ENCODE measurements at places on chromosomes 2 and 18.

DNA sequence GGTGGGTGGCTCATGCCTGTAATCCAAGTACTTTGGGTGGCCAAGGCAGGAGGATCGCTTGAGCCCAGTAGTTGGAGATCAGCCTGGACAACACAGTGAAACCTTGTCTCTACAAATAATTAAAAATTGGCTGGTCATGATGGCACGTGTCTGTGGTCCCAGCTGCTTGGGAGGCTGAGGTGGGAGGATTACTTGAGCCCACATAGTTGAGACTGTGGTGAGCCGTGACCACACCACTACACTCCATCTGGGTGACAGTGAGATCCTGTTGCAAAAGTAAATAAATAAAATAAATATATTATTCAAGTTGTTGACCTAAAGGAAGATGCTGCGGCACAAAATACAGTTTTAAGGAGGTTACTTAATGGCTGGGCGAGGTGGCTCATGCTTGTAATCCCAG, 72.7 kb downstream of the LAMA3 start:
- DNase-seq: no peak

- no peak for DNase-seq
These were observed 129.6 kb downstream of the CELF4 start for GRCh38 chr18:37435996-37436395.

- DNase-seq: no peak
These were observed 1.3 kb downstream of the CIAO1 start for GRCh38 chr2:96267159-96267971.

- no peak for DNase-seq
These were observed 425.3 kb downstream of the THSD7B start for GRCh38 chr2:137190411-137191195.

DNA sequence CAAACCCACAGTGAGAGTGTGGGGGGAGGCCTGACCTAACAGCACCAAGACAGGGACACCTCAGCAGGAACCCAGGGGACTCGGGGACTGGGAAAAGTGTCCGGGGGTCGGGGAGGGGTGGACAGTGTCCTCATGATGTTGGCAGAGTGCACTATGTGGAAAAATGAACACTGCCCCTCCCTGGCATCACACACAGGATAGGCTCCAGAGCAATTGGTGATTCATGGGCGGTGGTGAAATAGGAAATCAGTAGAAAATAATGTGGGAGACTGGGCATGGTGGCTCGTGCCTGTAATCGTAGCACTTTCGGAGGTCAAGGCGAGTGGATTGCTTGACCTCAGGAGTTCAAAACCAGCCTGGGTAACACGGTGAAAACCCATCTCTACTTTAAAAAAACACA, 3.6 kb upstream of the ANO7 start:
- no peak for DNase-seq

DNA sequence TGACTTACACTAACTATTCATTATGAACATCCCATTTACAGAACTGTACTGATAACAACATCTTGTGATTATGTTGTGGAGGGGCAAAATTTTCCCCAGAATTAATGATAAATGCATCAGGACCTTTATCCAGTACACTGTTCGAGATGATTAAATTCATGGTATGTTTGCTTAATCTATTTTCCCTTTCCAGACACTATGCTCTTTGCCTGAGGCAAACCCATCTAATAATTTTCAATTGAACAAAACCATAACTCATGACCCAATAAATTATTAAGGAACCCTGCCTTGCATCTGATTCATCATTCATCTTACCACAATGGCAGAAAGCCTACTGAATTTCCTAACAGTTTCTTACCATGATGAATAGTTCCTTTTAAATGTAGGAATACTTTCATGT, 385.0 kb downstream of the DSEL start:
- DNase-seq: no peak

DNA sequence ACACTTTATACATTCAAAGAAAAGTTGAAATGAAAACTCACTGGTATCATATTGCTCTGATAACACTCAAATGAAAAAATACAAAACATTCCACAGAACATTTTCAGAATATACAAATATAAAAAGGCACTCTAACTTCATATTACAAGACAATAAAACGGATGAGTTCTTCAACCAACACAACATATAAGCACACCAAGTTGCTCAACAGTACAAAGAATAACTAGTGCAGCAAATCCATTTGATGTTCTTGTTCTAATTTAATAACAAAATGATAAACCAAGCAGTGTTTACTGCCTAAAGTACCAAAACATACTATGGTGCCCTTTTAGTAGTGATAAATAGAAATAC, 60.8 kb upstream of the PGAP1 start:
- no peak for DNase-seq

GRCh38 chr2:24906466-24906865, 13.6 kb downstream of the ADCY3 start:
- DNase-seq: no peak

- no peak for DNase-seq
These were observed 133.3 kb downstream of the PTRHD1 start for GRCh38 chr2:24659862-24660261.

DNA sequence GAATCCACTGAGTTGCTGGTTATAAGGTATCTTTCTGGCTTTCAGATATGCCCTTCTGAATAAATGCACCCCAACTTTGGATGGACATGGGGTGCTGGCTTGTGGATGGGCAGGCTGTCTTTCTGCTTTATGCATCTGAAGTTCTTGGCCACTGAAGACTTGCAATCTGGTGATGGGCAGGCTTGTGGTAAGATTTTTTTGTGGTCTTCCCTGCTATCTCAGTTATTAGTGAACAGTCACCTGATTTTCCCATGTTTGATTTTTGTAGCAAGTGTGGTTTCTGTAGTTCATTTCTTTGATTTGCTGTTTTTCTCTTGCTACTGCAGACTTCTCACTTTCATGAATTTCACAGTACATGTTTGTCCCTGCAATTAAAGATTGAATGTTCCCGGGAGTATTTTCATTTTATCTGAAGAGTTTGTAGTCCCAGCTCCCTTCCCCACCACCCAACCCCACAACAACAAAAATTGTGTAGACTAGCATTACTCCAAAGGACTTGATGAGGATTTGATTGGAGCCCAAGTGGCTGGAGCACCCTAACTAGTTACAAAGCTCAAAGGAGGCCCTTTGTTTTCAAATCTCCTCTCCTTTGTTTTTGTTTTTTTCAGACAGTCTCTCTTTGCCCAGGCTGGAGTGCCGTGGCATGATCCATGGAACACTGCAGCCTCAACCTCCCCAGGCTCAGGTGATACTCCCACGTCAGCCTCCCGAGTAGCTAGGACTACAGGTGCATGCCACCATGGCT, 63.6 kb upstream of the MGAT5 start:
- no peak for DNase-seq

- DNase-seq: no peak
These were observed 231.7 kb downstream of the ZNF516 start for GRCh38 chr18:76263046-76264005.

DNA sequence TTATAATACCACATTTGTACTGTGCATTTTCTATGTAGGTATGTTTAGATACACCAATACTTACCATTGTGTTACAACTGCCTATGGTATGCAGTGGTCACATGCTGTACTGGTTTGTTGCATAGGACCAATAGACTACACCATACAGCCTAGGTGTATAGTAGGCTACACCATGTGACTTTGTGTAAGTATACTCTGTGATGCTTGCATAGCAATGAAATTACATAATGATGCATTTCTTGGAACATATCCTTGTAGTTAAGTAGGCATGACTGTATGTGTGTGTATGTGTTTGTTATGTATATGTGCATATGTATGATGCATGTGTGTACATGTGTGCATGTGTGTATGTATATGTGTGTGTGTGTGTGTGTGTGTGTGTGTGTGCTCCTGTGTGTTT, 157.6 kb downstream of the TDRD15 start:
- DNase-seq: no peak

- no peak for DNase-seq
These were observed 51.9 kb downstream of the DYSF start for GRCh38 chr2:71505086-71505769.

DNA sequence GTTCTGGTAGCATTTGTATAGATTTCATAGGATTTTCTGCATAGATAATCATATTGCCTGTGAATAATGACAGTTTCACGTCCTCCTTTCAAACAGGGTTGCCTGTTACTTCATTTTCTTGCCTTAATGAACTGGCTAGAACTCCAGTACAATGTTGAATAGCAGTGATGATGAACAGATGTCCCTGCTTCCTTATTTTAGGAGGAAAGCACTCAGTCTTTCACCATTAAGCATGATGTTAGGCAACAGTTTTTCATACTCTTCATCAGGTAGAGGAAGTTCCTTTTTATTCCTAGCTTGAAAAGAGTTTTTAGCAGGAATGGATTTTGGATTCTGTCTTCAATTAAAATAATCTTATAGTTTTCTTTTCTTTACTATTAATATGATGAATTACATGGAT, 39.7 kb downstream of the C2orf76 start:
- no peak for DNase-seq

DNA sequence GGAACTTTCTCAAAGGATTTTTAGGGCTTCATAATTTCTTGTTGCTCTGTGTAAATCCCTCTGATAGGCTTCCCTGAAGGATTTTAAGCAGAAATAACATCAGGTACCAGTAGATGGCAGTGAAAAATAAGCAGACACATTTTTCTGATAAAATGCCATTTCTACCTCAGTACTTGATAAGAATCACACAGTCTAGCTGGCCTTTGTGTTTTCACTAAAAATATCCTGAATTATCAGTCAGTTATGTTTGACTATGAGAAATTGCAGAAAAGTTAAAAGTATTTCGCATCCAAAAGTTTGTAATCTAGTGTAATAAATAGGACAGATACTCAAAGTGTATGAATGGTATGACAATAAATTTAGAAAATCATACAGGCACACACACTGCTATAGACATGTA, 68.7 kb downstream of the DNAJC10 start:
- no peak for DNase-seq

DNA sequence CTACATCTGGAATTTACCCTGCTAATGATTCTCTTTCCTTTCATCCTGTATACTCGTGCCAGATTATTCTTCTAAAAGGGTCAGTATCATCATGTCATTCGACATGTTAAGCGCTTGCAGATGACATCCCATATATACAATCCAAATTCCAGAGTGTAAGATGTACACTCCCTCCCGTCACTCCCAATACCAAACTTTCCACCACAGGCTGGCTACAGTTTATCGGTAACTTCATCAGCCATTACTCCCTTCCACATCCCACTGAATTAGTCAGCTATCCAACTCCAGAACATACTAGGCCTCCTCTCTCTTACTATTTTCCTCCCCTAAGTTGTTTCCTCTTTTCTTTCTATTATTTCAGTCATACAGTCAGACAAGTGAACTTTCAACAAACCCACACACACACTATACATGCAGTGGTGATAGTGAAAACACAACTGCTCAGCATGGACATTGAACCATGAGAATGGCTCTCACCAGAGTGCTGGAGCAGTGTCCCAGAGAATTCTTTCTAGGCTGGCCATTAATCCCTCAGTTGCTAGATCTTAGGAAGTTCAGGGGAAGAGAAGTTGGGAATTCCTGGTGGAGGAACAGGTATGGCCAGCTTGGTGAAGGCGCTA, 10.6 kb upstream of the NMI start:
- no peak for DNase-seq

- DNase-seq: no peak
These were observed 36.9 kb upstream of the PTMA start for GRCh38 chr2:231671270-231672050.

GRCh38 chr2:212727751-212728150, 189.1 kb upstream of the ERBB4 start:
- DNase-seq: no peak

DNA sequence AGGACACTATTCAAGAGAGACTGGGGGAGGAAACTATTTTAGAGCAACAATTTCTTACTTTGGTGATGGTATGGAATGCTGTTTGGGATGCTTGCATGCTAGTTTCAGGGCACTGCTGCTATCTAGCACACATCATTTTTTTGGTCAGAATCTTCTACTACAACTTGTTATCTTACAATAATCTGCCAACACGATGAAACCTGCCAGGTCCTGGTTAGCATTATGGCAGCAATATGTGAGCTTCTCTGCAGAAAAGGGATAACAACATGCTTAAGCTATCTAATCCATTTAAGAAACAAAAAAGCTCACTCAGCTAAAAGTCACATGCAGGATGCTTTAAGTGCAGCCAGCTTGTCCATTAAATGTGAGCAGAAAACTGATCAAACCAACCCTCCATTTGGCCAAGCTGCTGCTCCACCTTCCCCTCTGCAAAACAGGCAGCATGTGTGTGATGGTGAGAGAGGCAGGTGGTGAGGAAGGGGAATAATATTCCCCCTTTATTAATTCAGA, 30.1 kb downstream of the GAREM2 start:
- no peak for DNase-seq

All from progenitor cell of endocrine pancreas (in vitro differentiated cells).